ENCODE measurements at places on chromosomes 13 and 19. TPM values are rescaled to one million over a fixed set of nuclear protein-coding genes. Genes with fewer than 3 reads are reported as not detected.
A peak's percentile ranks its signal among the peaks of the same experiment; 100 is the strongest.

GRCh38 chr13:97224544-97225300, 2.6 kb downstream of the MBNL2 start:
- no peak for DNase-seq

- no peak for DNase-seq
Measured at GRCh38 chr19:40752257-40752781, 1.3 kb downstream of the SNRPA start.

GRCh38 chr13:27137759-27138158, 33.9 kb downstream of the USP12 start:
- DNase-seq: no peak

GRCh38 chr13:26747706-26748105, 12.9 kb downstream of the GPR12 start:
- no peak for DNase-seq

- peak; percentile 84 for DNase-seq
Measured at GRCh38 chr19:45630463-45630862, 8.7 kb downstream of the EML2 start.

GRCh38 chr13:72652681-72653080, 74.7 kb downstream of the MZT1 start:
- no peak for DNase-seq

The DBP gene
- 9.3 TPM for total RNA-seq

- DNase-seq: no peak
Measured at GRCh38 chr19:16582486-16583261, 10.5 kb upstream of the SLC35E1 start.

DNA sequence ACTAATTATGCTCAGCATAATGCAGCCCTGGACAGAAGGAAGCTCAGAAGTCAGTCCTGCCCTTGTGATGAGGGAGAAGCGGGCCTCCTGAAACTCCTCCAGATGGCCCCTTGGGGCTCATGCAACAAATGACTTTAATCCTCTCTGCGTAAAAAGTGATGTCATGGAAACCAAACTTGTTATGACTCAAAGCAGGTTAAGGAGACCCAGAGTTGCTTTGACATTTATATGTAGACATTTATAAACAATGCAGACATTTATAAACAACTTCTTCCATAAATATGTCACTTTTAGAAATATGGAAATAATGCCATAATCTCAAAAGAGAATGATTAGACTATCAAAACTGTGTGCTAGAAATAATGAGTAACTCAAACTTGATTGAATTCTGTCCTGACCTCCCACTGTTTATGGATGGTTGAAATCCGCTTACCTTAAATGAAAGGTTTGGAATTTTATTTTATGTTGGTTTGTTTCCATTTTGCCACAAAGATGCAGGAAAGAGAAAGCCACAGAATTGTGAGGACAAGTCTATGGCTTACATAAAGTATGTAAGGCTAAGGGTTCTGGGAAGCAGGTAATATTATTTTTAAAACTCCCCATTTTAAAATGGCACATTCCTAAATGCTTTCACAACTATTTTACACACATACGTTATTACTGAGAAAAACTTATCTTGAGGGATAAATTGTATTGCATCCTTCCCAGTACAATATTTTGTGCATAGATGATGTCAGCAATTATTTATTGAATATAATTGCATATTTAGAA, 73.7 kb downstream of the CYSLTR2 start:
- no peak for DNase-seq

The ADAMTS10 gene
- total RNA-seq: 4.7 TPM

GRCh38 chr19:2308114-2308556, at the start of gene LINGO3:
TSS of gene LINGO3 (minus strand) at chr19:2308154. CDS start at chr19:2291776, 16,378 bp downstream.
- DNase-seq: no peak

DNA sequence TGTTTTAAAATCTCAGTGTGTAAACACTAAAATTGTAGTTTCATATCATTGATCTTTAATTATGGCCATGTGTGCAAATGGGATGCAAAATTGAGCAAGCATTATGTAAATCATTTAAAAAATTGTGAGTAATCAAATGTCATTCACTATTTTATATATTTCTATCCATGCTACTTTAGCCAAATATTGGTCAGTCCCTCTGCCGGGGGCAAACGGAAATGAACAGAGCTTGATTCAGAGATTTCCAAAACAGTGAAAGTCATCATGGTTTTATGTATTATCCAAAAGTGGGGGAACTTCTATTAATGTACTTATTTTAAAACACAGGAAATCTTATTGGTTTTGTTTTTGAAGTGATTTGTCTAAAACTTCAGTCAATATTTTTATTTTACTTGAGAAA, 219.1 kb downstream of the IRS2 start:
- peak; percentile 3 for DNase-seq

GRCh38 chr13:71618159-71618558, 248.8 kb downstream of the DACH1 start:
- no peak for DNase-seq

The SULT2A1 gene
- not detected for total RNA-seq

GRCh38 chr19:42313096-42313839, at the start of gene TMEM145:
TSS of gene TMEM145 (plus strand) at chr19:42313309. CDS start at chr19:42313377, 68 bp downstream.
- DNase-seq: peak; percentile 68

The IGFLR1 gene
- total RNA-seq: 0.27 TPM

DNA sequence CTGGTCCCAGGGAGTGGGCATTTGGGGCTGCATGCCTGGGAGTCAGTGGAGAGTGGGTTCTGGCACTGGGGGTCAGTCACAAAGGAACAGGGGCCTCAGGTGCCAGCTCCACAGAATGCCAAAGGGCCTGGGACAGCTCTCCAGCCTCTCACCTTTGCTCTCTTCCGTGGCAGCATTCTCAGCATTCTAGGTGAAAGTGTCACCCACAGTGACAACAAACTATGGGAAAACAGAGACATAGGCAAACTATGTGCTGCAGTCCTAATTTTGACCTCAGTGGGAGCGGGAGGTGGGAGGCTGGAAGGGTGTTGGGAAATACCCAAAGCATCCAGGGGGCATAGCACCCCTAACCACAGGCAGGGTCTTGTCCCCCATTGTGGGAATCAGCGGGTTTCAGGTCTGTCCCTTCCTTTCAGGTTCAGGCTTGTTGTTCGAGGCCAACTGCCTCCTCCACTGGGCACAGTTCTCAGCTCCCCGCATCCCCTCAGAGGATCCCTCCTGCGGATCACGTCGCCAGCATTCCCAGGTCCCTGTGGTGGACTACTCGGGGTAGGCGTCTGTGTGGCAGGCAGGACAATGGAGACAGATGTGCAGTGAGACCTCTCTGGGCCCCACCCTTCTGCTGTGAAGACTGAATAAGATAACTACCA, 52.4 kb downstream of the TSHZ3 start:
- DNase-seq: no peak

- DNase-seq: peak; percentile 60
Measured at GRCh38 chr19:35090506-35091214, 25.0 kb upstream of the FXYD3 start.

DNA sequence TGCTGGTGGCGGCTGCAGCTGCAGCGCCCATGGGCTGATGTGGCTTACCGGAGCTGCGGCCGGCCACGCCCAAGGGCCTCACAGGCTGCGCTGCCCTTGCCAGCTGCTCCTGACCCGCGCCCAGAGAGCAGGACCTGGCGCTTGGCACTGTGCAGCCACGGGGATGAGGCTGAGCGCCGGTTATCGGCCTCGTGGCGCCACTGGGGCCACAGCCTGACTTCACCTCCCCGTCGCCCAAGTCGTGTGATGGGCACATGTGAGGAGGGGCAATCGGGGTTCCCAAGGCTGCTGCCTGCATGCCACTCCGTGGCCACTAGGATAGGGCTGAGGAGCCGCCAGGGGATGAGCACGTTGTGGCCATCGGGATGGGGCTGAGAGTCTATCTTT, 77.2 kb upstream of the PABPC3 start:
- peak; percentile 19 for DNase-seq

DNA sequence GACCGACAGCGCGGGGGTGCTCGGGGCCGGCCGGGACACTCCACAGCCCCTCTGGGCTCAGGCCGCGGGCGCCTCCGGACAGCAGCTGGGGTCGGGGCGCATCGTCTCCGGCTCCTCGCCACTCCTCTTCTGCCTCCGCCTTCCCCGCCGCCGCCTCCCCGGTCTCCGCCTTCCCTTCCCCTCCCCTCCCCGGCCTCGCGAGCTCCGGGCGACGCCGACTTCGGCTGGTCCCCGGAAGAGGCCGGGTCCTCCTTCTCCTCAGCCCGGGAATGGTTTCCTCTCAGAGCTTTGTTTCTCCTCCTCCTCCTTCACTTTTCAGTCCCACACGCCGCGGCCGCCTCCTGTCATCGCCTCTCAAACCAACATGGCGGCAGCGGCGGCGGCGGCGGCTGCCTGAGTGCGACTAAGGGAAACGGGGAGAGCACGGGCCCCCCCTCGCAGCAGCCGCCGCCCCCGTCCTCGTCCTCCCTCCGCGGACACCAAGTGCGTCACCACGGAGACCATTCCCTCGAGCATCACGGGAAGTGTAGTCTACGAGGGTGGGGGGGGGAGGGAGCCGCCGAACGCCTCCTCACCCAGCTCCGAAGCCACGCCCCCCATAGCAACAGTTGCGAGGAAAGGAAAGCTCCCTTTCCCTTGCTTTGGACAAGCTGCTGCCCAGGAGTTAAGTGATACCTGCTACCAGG, at the start of gene UBL3:
Gene UBL3 (minus strand): TSS at position 405 of the 686 bp plus-strand sequence. CDS start 1,079 bp downstream, outside the sequence.
- peak; percentile 96 for DNase-seq

The ZNF649 gene
- total RNA-seq: 6.6 TPM

DNA sequence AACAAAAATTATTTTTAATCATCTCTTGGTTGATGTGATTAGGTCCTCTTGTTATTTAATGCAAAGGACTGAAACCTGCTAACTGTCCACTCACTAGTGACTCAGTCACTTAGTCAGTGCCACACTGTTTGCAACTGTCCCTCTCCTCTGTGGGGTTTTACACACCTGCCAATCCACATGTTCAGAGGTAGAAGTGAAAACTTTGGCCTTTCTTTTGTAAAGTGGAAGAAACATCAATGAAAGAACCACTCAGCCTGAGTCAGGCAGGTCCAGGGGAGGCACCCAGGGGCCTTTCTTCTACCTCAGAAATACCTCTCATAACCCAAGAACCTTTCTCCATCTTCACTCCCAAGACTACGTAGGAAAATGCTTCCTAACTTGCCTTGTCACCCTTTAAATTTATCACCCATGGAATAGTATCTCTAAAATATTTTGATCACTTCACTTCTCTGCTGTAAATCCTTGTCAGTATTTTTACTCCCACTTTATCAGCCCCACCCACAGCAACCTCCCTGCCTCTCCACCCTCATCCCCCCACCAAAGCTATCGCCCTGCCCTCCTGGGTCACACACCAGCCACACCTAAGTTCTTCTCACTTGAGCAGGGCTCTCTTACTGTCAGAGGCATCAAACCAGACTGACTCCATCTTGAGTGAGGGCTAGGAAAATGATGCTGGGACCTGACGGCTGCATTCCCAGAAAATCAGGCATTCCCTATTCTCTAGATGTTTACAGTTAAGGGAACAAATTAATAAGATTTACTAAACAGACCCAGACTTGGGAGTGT, 29.6 kb upstream of the EEF1AKMT1 start:
- no peak for DNase-seq

The CACNG8 gene
- total RNA-seq: 0.05 TPM

GRCh38 chr13:58955546-58956385, 1208.0 kb downstream of the DIAPH3 start:
- no peak for DNase-seq

DNA sequence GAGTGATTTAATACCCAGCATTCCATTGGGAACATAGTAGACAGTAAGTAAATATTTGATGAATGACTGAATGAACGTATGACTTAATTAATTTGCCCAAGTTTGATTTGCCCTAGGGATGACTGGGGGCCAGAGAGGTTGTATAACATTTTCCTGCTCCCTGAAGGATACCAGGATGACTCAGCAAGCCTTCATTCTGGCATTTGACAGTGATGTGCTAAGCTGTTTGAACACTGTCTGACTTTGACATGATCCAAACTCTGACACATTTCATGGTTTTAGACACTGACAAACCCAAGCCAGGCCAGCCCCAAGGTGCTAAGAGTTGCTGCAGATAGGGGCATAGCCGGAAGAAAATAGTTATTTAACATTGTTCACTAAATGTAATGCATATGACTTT, 53.4 kb upstream of the KLF12 start:
- DNase-seq: peak; percentile 72

DNA sequence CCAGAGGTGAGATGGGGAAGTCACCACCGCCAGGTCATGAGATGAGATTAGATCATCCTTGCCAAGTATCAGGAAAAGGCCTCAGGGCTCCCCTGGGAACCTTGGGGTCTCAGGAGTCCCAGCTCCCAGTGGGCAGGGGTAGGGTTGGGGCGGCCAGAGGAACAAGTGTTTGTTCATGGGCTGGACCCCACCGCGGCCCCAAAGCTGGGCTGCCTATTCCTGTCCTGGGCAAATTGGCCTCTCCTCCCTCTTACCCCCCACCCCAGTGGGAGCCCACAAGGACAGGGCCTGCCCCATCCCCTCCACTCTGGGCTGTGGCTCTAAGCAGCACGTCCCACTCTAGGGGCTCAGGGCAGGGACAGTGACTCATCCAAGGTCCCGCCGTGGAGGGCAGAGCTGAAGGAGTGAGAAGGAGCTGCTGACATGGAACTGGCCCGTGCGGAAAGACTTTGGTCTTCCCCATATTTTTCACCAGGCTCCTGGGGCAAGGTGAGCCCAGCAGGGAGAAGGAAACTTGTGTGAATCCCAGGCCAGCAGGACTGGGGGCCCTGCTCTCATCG, 4.0 kb upstream of the HCN2 start:
- DNase-seq: no peak

DNA sequence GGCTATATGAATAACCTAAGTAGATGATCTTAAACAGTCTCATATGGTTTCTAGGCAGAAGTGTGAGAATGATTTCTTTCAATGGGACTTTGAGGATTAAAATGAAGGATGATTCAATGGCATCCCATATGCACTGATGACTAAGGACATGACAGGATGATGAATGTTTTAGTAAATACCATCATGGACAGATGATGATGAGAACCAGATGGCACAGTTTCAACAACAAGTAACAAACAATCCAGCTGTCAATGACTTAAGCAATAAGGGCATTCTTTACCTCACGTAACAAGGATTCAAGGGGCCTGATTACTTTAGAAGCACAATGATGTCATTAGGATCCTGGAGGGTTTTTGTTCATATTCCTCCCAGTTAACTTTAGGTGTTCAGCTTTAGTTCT, 2678.4 kb downstream of the PCDH9 start:
- DNase-seq: no peak

The CLEC17A gene
- total RNA-seq: not detected

- no peak for DNase-seq
Measured at GRCh38 chr13:34124666-34125306, 306.8 kb downstream of the RFC3 start.

GRCh38 chr19:56660381-56661107, 11.0 kb downstream of the ZNF835 start:
- no peak for DNase-seq

DNA sequence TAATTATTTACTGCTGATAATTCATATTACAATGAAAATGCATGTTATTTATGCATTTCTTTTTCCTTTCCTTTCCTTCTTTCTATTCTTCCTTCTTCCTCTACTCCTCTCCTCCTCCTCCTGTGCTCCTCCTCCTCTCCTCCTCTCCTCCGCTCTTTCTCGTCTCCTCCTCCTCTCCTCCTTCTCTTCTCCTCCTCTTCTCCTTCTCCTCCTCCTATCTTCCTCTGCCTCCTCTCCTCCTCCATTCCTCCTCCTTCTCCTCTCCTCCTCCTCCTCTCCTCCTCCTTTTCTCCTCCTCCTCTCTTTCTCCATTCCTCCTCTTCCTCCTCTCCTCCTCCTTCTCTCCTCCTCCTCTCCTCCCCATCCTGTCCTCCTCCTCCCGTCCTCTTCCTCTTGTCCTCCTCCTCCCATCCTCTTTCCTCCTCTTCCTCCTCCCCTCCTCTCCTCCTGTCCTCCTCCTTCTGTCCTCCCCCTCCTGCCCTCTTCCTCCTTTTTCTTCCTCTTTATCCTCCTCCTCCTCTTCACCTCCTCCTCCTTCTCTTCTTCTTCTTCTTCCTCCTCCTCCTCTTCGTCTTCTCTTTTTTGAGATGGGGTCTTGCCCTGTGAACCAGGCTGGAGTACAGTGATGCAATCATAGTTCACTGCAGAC, 14.7 kb downstream of the ADGRE2 start:
- no peak for DNase-seq
